ELR (cell line): ENCODE measurements at places on chromosomes 7 and 10.

DNA sequence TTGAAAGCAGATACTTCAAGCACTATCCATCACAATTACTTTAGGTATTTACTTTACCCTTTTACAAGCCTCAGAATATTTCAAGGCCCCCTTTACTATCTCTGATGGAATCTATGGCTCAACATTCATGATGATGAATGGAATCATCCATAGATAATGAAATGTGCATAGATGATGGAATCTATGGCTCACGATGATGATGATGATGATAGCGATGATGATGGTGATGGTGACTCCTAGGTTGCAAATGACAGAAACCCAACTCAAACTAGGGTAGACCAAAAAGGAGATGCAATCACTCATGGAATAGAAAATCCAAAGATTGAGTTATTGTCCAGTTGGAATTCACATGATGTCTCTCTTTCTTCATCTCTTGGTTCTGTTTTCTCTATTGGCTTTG lies 55.7 kb downstream of the NEBL start:
- no peak for DNase-seq

- no peak for DNase-seq
Observed at GRCh38 chr10:21508706-21509331, 16.7 kb downstream of the SKIDA1 start.

DNA sequence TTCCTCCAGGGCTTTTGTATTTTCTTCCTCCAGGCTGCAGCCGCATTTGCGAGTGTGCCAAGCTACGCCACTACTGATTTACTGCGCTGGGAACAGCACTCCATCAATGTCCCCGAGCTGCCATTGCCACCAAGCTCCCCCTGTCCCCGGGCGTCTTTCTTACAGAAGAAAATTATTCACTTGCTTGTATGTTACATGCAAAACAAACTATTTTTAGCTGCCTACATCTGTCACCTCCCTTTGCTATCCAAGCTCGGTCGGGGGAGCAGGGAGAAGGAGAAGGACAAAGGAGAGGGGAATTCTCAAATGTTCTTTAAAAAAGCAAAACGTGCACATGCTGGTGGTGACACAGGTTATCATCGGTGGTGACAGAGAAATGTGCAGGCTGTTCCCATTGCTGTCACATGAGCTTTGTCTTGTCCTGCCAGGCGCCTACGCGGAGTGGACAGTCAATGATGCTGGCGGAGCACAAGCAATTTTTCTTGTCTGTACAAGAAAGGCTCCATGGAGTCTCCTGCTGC lies 93.1 kb downstream of the ADARB2 start:
- DNase-seq = no peak

DNA sequence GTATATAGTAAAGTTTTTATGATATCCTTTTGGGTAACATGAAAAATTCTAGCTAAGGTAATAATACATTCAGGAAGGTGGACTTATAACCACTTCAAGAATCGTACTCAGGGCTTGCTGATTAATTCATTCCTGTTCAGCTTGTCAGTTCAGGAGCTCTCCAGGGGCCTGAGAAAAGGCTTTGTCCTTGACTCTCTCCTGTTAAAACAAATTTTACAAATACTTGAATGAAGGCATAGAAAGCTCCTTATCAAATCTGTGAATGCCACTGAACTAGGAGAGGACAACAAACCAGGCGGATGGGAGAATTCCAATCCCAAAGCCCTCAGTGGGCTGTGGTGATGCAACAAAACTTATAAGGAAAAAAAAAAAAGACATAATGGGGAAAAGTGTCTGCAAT lies 354.5 kb upstream of the ZMIZ1 start:
- no peak for DNase-seq

- no peak for DNase-seq
Observed at GRCh38 chr7:83957333-83957732, 237.3 kb downstream of the SEMA3A start.

GRCh38 chr10:10794046-10794445 lies 223.6 kb upstream of the CELF2 start:
- peak; percentile 19 for DNase-seq

GRCh38 chr7:36775061-36775620 lies 50.8 kb upstream of the AOAH start:
- no peak for DNase-seq

- no peak for DNase-seq
Observed at GRCh38 chr10:15451137-15452094, 80.3 kb upstream of the FAM171A1 start.

DNA sequence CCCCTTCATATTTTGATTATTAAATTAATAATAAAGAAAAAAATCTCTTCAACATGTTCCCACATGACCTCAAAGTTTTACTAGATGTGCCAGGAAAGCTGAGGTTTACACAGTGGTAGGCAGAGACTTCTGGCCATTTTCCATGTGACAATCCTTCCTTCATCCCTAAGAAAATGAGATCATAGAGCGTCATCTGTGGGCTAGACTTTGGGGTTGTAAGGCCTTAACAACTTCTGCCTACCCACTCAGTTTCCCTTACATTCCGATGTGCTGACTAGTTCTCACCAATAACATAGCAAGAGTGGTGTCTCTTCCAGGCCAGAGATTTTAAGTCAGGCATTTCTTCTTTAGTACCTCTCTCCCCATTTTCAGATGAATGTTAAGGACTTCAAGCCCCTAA lies 171.1 kb upstream of the PHF14 start:
- DNase-seq = peak; percentile 24

GRCh38 chr7:105622106-105622731 lies 40.9 kb upstream of the EFCAB10 start:
- DNase-seq = no peak

DNA sequence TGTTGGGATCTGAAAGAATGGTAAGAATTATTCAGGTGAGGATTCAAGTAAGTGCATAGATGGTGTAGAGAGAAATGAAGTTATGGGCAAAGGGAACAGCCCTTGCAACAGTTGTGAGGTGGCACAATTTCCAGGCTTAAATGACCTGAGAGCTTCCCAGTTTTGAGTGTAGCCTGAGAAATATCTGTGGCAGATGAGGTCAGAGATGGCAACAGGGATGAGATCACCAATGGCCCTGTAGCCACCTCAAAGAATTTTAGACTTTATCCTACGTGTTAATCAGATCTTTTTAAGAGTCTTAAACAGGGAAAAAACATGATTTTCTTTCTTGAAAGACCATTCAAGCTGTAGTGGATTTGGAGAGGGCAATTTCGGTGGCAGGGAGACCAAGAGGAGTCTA lies 1.9 kb upstream of the NRF1 start:
- peak; percentile 35 for DNase-seq

DNA sequence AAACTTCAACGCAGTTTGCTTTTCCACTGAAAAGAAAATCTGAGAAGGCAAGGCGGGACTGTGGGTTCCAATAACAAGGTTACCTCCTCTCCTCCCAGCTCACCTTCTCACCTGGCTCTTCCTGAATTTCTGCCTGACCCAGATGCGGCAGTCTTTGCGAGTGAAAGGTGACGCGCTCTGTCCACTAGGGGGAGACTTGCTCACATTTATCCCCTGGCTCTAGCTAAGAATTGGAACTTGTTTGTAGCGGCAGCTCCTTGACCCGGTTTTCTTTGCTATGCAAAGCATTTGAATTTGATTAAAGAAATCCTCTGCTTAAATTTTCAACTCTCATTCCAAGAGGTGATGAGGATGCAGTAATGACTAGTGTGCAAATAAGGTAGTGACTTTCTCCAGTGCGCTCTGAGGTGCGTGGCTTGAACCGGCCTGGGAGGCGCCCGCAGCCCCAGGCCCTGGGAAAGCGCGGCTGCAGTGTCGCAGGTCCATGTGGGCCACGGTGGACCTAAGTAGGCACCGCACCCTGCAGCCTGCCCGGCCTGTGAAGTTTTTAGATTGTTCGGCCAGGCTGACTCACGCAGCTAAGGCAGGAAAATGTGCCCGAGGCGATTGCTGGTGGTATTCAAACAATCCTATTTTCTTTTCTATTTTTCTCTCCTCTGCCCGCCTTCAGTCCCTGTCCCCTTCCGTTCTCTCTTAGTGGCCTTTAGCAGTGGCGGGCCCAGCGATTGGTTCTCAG lies 336.9 kb upstream of the NPSR1 start:
- peak; percentile 94 for DNase-seq

- DNase-seq = no peak
Observed at GRCh38 chr7:150826061-150826849, 25.7 kb downstream of the TMEM176A start.

GRCh38 chr10:84293171-84293570 lies 35.2 kb upstream of the CCSER2 start:
- no peak for DNase-seq

DNA sequence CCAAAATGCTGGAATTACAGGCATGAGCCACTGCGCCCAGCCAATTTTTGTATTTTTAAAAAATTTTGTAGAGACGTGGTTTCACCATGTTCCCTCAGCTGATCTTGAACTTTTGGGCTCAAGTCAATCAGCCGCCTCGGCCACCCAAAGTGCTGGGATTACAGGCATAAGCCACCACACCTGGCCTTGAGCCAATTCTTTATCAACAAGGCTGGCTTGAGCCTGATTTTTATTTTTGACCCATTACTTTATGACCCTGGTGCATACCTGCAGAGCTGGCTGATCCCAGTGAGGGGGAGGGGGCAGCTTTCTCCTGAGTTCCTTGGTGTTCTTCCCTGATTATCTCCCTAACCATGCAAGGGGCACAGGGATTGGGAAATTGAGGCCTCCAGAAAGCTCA lies 15.8 kb upstream of the CPA1 start:
- DNase-seq = no peak

DNA sequence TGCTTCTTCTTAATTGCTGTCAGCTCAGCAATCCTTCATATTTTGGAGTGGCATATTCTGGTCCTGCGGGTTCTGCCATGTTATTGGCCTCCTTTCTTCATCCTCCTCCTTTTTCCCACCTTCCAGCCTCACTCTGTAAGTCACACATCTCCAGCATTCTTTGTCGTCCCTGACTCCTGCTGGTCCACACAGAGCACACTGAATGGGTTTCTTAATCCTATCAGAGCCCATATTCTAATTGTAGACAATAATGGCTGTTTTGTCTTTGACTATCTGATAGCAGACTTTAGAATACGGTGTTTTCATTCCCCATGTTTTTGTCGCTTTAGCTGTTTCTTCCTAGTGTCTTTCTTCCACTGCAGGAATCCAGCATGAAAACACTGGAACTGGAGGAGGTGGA lies 389.6 kb downstream of the REEP3 start:
- no peak for DNase-seq

DNA sequence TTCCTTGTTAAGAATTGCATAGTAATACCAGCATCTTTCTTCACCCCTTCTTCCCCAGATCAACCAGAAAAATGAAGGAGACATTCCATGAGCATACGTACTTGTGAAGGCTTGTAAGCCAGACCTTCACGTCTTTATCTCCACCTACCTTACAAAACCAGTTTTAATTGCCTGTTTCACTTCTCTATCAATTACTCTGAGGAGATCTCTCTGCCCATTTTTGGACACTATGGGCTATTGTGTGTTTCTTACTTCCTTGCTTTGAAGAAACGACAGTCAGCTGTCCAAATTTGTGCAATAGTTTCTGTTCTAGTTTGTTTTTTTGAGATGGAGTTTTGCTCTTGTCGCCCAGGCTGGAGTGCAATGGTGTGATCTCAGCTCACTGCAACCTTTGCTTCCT lies 349.7 kb upstream of the MBL2 start:
- no peak for DNase-seq

GRCh38 chr7:50607524-50608125 lies 42.4 kb upstream of the DDC start:
- peak; percentile 5 for DNase-seq

- DNase-seq = no peak
Observed at GRCh38 chr7:131537571-131537978, 18.9 kb downstream of the PODXL start.

GRCh38 chr7:1232623-1233332 lies at the start of gene UNCX:
TSS of gene UNCX (plus strand) at chr7:1232872. CDS start at chr7:1233018, 146 bp downstream.
- DNase-seq = no peak

GRCh38 chr7:123755338-123755737 lies 6.5 kb upstream of the WASL start:
- no peak for DNase-seq

- peak; percentile 28 for DNase-seq
Observed at GRCh38 chr10:35387768-35388167, 51.5 kb downstream of the CCNY start.

GRCh38 chr10:118565301-118566075 lies 30.0 kb downstream of the PRLHR start:
- no peak for DNase-seq

- DNase-seq = no peak
Observed at GRCh38 chr7:71937840-71938371, 474.2 kb downstream of the CALN1 start.

- no peak for DNase-seq
Observed at GRCh38 chr10:124356701-124357560, 61.8 kb downstream of the OAT start.

DNA sequence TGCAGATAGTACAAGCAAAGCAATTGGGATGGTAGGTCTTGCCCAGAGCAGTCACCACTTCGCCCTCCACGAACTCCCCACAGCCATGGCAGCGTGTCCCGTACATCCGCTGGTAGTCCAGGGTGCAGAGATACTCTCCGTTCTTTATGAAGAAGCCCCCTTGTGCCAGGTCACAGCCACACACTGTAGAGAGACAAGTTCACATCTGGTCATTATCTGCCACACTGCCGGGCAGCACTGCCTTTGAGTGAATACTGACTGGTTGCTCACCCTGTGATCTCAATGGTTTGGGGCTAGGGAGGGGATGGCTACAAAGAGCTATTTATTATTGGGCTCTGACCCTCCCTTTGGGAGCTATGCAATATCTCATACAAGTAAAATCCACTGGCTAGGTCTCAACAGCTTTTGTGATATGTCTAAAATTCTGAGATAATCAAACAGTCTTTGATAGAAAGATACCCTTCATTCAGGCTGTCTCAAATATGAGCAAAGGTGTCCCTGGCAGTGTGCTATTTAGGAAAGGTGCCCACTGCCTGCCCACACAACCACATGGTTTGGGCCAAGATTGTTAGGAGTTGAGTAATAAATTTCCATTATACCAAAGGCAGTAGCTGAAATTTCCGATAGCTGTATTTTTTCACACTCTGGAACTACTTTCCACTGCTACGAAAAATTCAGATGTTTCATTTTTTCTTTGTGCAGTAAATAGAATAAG lies 82.5 kb downstream of the ABLIM1 start:
- no peak for DNase-seq

GRCh38 chr10:667096-667495 lies 22.4 kb downstream of the DIP2C start:
- no peak for DNase-seq

DNA sequence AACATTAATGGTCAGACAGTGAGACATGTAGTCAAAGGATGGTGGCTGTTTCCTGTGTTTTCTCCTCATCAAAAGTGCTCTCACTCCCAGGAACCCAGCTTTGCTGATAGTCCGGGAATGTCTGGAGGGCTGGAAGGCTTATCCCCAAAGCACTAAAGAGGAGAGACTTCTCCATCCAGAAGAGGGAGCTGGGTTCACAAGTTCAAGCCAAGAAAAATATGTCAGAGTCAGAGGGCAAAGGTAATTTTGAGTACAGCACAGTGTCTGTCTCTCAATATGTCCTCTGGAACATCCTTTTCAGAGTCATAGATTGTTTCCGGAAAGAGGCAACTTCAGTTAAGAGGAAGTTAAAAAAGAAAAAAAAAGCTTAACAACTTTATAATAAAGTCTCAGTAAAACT lies 281.5 kb upstream of the PHYHIPL start:
- peak; percentile 2 for DNase-seq

GRCh38 chr7:2003451-2003930 lies 229.3 kb downstream of the MAD1L1 start:
- DNase-seq = no peak

GRCh38 chr10:79132681-79133381 lies 64.1 kb downstream of the ZMIZ1 start:
- DNase-seq = no peak
